ENCODE measurements at places on chromosomes 12 and 14. TPM values are rescaled to one million over a fixed set of nuclear protein-coding genes. Genes with fewer than 3 reads are reported as not detected.

GRCh38 chr12:27922531-27923139 is 49.9 kb downstream of the PTHLH start:
- DNase-seq: no peak
- no peak overlapping the region for H3K27ac ChIP-seq
- H3K4me3 ChIP-seq: no peak overlapping the region
- no peaks in the 10 kb centered on the region for H3K4me1 ChIP-seq
- H3K27me3 ChIP-seq: peaks cover 9% of the 10 kb centered on the region

Gene B4GALNT3
- total RNA-seq: 14.1 TPM

Gene CLEC2B
- total RNA-seq: 70.3 TPM

DNA sequence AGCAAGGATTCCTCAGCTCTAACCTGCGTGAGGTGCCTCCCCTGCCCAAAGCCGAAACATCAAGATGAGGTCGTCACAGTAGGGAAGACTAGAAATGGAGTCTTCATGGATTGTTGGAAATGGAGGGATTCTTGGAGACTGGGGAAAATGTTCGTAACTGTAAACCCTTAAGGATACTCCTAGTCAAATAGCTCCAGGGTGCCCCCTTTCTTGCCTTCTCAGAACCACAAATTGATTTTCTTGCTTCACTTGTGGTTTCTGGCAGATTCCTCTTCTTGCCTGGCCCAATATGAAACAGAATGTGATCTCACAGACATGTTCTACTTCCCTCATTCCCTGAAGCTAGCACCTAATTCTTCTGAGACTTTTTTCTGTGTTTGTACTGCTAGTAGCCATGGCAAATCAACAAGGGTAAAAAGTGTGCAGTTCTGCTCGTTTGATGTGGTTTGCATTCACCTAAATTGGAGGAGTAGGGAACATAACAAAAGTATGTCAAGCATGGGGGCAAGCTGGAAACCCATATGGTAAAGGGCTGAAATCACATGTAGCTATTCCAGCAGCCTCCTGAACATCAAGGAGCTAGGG is 332.0 kb downstream of the PAWR start:
- no peak overlapping the region for H3K27ac ChIP-seq
- DNase-seq: no peak
- H3K27me3 ChIP-seq: no peaks in the 10 kb centered on the region
- no peaks in the 10 kb centered on the region for H3K36me3 ChIP-seq

Measured in natural killer cell treated with Interleukin-12 subunit alpha and Interleukin-12 subunit beta and Interleukin-15 and Interleukin-18, amount 100 ng/mL, for 72 hours (primary cell).